ENCODE measurements at places on chromosomes 16 and 17.

DNA sequence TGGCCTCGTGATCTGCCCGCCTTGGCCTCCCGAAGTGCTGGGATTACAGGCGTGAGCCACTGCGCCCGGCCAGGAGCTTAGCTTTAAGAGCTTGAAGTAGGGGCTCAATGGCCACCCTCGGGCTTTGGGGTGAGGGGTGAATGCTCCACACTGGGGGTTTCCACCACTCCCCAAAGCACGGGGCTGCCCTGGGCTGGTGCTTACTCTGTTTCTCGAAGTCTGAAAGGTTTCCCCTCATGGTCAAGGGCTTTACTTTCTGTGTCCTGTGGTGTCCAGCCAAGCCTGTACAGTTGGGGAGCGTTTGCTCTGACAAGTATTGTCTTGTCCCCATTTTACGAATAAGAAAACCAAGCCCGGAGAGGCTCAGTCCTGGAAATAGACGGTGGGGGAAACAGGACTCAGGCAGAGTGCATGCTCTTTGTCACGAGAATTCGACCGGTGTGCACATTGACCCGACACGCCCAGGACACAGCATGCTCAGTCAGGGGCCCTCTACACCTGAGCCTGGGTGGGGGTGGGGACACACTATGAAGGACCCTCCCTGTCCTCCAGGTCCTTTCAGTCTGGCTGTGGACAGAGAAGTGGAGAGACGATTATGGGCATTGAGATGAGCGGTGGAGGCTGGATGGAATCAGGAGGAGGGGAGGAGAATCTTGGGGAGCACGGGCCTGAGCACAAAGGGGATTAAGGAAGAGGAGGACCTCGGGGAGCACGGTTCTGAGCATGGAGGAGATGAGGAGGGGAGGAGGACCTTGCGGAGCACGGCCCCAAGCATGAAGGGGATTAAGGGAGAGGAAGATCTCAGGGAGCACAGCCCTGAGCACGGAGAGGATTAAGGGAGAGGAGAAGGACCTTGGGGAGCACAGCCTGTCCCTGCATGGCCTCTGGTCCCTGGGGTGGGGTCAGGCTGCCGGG, 7.5 kb downstream of the CD7 start:
- DNase-seq: no peak

- no peak for DNase-seq
Observed at GRCh38 chr16:84055366-84055765, 12.8 kb upstream of the SLC38A8 start.

DNA sequence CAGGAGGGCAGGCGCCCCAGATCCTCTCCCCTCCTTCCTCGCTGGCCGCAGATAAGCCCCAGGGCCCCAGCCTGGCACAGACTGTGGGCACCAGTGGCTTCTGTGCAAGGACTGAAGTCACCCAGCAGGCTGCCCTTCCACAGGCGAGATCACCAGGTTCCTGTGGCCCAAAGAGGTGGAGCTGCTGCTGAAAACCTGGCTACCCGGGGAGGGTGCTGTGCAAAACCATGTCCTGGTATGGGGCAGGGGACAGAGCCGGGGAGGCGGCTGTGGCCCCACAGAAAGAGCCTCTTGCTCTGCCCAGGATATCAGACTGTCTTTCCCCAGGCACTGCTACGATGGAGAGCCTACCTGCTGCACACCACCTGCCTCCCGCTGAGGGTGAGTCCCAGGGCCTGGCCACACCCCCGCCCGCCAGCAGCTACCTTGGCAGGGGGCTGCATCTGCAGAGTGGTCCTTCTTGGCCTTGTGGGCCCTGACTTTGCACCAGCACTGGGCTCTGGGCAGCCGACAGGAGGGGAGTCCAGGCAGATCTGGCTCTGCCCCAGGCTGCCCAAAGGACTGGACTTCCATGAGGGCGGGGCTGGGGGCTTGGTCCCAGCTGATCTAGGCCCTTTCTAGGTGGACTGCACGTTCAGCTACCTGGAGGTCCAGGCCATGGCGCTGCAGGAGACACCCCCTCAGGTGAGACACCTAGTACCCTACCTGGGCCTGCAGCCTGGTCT, 615 bp downstream of the CARMIL2 start:
- DNase-seq: no peak

DNA sequence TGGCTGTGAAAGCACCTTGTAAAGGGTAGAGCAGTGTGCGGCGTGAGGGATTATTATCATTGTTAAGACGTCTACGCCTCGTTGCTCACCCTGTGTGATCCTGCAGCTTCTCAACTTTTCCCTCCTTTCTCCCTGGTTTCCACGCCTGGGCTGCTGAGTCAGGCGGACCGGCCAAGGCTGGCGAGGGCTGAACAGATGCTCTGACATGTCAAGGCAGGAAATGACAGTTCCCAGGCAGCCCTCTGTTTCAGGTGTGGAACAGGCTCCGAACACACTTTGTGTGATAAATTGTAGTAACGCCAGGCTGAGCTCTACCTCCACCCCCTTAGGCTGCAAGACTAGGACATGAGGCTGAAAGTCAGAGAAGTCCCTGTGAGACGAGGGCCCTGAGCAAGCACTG, 46.0 kb upstream of the TBX2 start:
- DNase-seq: no peak

DNA sequence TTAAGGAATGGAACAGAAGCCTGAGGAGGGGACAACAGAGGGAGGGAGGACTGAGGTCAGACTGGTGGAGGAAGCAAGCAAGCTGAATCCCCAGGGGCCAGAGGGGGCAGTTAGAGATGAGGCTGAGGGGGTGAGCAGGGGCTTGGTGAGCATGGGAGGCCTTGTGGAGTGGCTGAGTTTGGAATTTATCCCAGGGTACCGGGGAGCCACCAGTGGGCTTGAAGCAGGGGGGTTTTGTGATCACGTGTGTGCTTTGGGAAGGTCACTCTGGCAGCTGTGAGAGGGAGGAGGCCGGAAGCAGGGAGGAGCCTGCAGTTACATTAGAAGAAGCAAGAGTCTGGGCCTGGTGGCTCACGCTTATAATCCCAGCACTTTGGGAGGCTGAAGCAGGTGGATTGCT, 9.8 kb upstream of the CTCF start:
- peak; percentile 73 for DNase-seq

- no peak for DNase-seq
Observed at GRCh38 chr17:28141313-28141712, 98.8 kb downstream of the NLK start.

DNA sequence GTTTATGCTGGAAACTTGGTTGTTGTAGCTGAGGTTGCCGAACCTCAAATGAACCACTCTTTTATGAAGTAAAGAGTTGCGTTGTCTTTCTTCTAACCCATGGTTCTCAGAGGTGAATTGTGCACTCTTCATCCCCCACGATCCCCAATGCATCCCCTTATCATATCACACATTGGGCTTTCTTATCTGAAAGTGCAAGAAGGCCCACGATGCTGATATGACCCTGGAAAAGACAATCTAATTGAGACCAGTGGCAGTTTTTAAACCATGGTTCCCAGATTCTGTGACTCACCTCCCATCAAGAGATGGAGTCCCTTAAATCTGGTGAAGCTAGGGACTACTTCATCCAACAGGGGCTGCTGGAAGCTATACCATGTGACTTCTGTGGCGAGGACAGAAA, 156.3 kb upstream of the IRX3 start:
- DNase-seq: no peak

GRCh38 chr17:78502611-78503148, 74.5 kb downstream of the DNAH17 start:
- no peak for DNase-seq

GRCh38 chr17:77444984-77445759, 304.4 kb downstream of the SEC14L1 start:
- DNase-seq: no peak

- DNase-seq: no peak
Observed at GRCh38 chr16:72939247-72939646, 108.7 kb downstream of the ZFHX3 start.

DNA sequence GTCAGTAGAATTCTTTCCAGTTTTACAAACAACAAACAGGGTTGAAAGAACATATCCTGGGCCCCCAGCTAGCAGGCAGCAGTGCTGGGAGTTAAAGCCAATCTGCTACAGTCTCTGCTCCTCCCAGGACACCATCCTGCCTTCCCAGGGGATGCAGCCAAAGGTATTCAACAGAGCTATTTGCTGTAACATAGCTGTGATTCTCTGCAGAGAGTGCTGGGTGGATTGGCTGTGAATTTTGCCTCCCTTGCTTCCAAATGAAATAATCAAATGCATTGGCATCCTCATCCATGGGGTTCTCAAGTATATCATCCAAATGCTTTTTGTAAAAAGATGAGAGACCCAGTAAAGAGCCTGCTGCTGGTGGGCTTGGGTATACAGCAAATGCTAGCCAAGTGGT, 124.3 kb downstream of the NPIPB5 start:
- peak; percentile 65 for DNase-seq

GRCh38 chr16:49405123-49405522, 31.5 kb downstream of the C16orf78 start:
- no peak for DNase-seq

DNA sequence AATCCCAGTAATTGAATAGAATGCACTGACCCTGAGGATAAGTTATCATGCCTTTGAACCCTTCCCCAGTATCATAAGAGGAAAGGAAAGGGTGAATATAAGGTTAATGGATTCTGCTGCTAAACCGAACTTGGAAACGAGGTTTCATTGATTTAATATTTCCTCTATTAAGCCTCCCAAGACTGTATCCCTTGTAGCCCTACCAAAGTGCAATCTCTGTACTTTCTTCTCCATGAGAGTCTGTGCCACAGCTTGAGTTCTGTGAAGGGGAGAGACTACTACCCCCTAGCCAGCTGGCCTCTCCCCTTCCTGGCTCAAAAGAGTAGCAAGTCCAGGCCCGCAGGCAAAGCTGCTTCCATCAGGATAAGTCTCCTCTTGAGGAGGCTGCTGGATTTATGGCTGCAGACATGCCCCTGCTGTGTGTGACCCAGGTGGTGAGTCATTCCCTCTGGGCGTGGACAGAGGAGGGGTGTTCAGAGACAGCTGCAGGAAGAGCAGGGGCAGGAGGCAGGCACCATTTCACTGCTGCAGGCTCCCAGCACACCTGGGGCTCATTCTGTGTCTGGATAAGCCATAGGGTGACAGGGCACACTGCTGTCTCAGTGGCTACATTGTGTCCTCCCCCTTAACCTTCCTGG, 58.4 kb downstream of the TOM1L2 start:
- peak; percentile 75 for DNase-seq

- no peak for DNase-seq
Observed at GRCh38 chr17:49748791-49749190, 15.1 kb downstream of the FAM117A start.

GRCh38 chr17:4505187-4505586, 6.5 kb downstream of the SPNS2 start:
- DNase-seq: no peak

DNA sequence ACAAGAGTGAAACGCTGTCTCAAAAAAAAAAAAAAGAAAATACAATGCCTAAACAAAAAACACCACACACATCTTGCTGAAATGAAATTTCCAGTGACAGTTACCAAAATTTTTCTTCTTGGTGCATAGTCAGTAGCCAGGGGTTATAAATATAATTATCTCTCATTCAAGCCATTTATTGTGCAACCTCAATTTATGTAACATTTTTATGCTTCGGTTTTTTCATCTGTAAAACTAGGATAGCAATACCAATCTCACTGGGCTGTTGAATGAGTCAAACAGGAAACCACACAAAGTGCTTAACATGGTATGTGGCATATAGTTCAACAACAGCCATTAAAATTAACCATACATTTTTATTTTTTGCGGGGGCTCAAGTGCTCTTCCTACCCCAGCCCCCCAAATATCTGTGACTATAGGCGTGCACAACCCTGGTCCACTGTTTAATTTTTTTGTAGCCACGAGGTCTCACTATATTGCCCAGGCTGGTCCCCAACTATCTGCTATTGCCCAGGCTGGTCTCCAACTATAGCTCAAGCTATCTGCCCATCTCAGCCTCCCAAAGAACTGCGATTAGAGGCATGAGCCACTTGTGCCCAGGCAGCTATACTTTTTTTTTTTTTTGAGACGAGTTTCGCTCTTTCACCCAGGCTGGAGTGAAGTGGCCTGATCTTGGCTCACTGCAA, 2.6 kb downstream of the COG4 start:
- no peak for DNase-seq

- no peak for DNase-seq
Observed at GRCh38 chr16:15686287-15686686, 36.2 kb downstream of the NDE1 start.

DNA sequence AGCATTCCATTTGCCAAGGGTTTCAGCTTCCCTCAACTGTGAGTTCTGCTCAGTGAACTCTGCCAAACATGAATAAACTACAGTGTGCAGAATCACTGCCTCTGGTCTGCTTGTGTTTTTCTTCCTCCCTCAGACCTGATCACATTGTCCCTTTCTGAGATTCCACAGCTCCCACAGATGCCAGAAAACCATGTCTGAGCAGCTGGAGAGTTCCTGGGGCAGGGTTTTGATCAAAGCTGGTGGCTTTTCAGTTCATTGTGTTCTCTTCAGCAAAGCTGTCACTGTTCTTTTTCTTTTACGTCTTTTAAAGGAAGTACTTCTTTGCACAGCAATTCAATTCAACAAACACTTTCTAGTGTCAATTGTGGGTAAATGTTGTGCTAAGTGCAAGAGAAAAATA, 555.8 kb downstream of the RBFOX1 start:
- no peak for DNase-seq

- no peak for DNase-seq
Observed at GRCh38 chr17:27241346-27241946, 52.5 kb upstream of the WSB1 start.

DNA sequence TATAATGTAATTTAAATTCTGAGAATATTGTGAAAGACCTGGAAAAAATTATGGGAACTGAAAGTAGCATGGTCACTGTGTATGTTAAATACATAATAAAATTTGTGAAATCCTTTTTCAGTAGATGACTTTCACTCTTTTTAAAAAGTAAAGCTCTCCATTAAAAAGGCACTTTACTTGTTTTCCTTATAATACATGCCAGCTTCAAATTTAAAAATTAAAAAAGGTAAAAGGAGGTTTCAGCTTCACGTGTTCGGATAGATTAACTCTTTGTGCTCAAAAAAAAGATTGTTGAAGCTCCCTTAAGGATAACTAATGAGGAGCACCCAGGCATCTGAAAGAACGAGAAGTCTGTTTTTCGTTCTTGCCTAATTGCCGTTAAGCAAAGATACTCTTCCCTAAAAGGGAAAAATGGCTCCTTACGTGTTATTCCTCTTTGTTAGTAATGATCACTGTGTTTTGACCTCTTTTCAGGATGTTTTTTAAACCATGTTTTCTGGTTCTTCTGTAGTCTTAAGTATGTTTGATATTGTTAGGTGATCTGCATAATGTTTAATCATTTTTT, 87.8 kb downstream of the TUBD1 start:
- DNase-seq: no peak

DNA sequence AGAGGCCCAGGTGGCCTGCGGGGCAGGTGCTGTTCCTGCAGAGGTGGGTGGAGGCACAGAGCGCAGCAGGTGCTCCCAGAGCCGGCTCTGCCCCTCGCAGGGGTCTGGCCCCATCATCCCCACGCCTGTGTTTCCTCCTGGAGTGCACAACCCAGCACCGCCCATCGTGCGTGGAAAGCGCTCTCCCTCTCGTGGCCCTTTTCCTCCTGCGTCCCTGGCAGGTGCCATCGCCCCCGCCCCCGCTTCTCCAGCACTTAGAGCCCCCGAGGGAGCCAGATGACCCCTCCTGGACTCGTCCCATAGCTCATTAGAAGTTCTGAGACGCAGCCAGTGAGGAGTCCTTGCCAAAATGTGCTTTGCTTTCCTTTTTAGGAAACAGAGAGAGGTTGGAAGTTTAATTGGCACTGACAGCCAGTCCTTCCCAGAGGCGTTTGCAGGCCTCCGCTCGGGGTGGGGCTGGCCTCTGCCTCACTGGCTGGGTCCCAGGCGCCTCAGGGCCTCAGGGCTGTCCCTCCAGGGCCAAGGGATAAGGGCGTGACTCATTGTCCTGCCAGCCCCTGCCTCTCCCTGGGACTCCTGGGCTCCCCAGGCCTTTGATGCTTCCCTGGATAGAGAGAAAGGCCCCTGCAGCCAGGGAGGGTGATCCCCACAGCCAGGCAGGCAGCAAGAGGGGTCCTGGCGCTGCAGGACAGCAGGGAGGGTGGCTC, 32.2 kb upstream of the CHMP6 start:
- DNase-seq: peak; percentile 29
